ENCODE measurements at places on chromosomes 1 and 21. TPM values are rescaled to one million over a fixed set of nuclear protein-coding genes. Genes with fewer than 3 reads are reported as not detected.

The CYP4X1 gene
- total RNA-seq = 4.0 TPM

The OR2T1 gene
- total RNA-seq = not detected

The LMNA gene
- 405 TPM for total RNA-seq

The GABRD gene
- total RNA-seq = not detected

The GPR161 gene
- 46.7 TPM for total RNA-seq

The ANKRD34A gene
- 1.7 TPM for total RNA-seq

The COL24A1 gene
- 5.3 TPM for total RNA-seq

The SEMA4A gene
- total RNA-seq = 1.7 TPM

DNA sequence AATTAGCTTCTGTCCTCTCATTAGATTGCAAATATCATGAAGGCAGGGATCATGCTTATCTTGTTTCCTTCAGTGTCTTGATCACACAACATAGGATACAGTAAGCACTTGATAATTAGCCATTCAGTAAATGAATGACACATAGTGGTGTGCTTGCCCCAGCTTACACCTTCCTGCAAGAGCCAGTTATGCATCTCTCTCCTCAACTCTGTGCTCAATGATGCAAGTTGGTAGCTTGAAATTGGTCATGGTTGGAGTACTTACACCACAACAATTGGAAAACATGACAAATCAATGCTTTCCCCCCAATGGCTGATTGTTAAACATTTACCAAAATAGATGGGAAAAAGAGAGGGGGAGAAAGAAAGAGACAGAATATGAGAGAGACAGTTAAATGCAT lies 129.2 kb downstream of the NUF2 start:
- DNase-seq = peak; percentile 12

DNA sequence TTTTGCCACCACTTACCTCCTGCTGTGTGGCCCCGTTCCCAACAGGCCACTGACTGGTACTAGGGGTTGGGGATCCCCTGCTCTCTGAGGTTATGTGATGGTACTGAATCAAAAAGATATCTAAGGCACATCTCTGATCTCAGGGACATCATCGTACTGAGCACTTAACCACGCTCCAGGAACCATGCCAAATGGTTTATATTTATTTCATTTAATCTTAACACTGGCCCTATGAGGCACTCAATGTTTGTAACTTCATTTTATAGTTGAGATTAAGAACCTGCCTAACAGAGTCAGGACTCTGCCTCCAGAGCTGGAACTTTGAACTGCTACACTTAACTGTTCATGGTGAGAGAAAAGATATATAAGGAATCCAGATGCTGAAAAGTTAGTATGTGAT lies 98.0 kb upstream of the HP1BP3 start:
- no peak for DNase-seq

DNA sequence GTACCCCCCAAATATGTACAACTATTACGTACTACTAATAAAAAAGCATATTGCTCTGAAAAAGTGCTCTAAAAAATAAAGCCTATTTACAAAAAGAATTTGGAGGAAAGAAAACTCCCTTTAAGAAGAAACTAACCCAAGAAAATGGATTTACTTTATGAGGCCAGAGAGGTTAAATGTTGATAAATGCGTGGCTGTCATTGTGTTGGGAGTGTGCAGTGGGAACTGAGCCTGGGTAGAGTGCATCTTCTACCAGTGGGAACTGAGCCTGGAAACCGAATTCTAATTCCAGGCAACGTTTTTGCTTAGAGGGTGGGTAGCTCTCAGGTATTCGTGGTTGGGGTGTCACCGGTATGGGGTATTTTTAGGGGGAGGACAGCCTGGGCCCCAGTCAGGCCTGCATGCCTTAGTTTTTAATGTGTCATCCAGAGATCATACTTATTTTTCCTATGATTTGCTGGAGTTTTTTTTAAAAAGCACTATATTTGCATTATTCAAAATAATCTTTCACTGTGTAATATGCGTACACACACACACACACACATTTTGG lies 24.1 kb upstream of the RNF187 start:
- no peak for DNase-seq

GRCh38 chr1:98906361-98906760 lies 98.3 kb downstream of the PLPPR5 start:
- no peak for DNase-seq

DNA sequence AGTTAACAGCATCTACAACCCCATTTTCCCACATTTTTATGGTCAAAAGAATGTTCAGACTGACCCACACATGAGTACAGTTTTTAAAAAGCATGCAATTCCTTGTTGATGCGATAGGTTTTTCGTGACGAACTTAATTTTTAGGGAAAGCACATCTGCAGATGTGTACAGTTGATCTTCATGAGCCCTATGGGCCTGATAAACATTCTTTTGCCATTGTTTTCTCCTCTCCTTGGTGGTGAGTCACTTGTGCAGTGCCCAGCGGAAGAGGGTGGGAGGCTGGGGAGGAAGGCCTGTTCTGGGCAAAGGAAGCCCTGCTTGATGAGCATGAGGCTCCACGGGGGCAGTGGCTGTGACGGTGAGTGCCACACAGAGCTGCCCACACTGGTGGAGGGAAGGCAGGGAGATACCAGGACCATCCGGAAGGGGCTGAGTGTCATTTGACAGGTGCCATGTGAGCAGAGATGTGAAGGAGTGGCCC lies 5.3 kb downstream of the ARF1 start:
- DNase-seq = no peak

DNA sequence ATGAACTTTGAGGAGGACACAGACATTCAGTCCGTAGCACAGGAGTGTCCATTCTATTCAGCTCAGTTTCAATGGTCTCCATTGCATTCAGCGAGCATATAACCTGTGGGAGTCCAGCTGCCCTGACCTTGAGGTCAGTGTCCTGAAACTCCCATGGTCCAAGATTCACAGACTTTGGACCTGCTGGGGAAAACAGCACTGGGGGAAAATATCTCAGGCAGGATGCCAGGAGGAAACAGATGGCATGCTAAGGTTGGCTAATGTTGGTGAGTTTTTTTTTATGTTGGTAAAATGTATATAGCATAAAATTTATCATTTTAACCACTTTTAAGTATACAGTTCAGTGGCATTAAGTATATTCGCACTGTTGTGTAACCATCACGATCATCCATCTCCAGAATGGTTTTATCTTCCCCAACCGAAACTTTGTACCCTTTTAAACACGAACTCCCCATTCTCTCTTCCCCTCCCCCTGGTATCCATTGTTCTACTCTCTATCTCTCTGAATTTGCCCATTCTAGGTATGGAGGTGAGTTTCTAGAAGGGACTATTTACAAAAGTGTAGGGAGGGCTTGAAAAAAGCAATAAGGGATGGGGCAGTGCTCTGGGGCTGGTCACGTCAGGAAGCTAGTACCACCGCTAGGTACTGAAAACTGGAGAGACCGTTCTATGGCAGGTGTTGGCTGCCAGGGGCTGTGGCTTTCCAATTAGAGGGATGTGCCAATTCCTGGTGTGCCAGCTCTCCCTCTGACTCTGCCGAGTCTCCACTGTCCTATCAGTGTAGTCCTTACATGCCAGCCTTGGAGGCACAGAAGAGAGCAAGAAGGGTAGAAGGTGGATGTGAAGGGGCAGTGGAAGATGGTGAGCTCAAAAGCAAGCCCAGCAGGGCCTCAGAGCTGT lies 85.3 kb downstream of the FOXD2 start:
- DNase-seq = no peak

DNA sequence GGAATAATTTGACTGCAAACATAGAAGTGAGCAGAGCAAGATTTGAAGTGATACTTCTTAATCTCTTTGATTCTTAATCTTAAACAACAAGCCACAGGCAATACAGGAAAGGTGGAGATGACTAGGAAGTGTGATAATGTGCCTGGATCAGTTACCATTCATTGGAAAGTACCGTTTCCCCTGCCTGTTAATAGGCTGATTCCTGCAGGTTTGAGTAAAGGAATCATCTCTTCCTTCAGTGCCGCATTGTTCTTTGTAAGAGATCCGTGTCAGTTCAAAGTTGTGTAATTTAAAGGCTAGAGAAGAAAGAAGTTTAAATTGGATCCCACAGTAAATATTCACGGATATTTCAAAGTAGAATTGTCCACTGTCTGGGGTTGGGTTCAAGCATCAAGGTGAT lies 43.5 kb upstream of the BCL10 start:
- DNase-seq = no peak

DNA sequence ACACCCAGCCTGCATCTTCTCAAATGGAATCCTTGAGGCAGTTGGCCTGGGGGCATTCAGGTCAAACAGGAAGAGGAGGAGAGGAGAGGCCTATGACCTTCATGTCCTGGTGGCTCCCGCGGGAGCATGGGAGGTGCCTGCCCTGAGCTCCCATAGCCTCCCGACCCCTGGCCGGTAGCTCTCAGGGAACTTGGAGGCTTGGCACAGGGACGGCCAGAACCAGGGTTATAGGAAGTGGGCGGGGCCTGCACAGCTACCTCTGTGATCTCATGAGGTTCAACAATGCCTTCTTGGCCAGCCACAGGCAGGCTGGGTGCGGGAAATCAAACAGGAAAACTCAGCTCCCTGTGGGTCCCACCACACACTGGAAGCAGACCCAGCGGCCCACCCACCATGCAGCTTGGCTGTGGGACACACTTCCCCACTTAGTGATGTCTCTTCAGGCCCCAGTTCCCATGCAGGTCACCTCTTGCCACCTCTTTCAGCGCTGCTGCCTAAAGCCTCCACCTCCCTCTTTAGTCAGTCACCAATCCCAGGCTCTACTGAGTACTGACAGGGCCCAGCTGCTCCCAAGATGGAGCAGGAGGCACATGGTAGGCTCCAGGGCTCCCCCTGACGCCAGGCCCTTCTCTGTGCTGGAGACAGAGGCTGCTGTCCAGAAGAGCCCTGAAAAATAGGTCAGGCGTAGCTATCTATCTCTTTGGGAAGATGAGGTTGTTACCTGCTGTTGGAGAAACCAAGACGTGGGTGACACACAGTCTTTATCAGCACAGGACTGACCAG lies at the start of gene SLFNL1:
TSS of gene SLFNL1 (minus strand) at position 200 of the 783 bp plus-strand sequence. CDS start 1,065 bp downstream, outside the sequence.
- DNase-seq = no peak

- no peak for DNase-seq
Observed at GRCh38 chr21:17853393-17854275, 34.5 kb upstream of the C21orf91 start.

- no peak for DNase-seq
Observed at GRCh38 chr1:37752213-37752582, 12.7 kb downstream of the EPHA10 start.

DNA sequence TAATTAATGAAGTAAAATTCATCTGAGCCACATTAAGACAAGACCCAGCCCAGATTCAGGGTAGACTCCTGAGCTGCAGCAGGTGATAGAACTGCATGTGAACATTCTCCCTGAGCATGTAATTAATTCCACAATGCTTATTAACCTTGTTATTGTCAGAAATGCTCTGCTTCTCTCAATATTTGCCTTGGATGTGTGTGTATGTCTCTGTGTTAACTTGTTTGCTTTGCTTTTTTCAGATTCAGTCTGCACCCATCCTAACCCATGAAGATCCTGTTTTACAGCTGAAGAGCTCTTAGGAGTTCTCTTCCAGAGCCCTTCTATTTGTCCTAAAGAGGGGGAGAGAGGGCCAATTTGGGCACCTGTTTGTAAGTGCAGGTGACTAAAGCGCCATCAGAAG lies 143.2 kb upstream of the BMP8A start:
- no peak for DNase-seq

DNA sequence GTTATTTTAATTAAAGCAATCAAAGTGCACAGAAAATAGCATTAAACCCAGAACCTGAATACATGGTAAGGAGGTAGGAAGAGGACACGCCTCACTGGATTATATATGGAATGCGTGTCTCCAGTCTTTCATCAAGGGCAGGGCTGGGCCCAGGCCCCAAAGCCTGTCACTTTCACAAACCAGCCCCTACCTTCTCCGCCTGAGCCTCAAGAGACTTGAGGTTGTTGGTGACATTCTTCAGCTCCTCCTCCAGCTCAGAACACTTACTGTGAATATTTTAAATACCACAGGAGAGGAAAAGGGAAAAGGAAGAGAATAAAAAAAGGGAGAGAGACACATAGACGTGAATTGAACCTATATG lies 16.3 kb upstream of the NUP210L start:
- no peak for DNase-seq

DNA sequence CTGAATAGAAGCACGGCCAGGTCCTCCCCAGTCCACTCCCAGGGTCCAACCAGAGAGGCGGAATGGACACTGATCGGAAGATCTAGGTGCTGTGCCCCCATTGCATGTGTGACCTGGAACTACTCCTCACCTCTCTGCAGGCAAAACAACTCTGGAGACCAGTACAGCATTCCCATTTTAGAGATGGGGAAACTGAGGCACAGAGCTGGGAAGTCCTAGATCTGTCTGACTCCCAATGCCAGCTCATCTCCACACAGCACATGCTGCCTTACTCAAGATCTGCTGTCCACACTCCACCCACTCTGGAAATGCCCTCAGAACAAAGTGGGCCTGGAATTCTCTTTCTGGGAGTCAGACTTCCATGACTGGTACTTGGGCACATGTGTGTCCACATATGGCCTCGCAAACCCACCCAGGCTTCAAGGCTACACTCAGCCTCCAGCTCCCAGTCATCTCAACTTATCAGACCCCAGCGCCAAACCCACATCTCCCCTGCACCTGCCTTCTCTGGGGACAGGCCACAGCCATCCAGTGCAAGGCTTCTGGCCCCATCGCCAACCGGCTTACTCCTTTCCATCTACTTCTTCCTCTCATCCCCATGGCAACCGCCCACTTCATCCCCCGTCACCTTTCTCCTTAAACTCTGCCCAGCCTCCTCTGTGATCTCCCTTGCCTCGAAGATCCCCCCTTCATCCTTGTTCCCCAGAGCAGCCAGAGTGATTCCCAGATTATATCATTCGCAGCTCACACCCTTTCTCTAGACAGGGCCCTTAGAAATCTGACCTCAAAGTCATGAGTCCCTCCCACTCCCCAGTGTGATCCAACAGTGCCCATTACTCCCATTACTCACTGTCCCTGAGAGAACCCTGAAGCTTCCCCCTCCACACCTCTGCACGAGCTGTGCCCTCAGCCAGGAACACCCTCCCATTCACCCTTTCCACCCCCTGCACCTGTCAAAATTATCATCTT lies 2.7 kb downstream of the COL8A2 start:
- DNase-seq = no peak

DNA sequence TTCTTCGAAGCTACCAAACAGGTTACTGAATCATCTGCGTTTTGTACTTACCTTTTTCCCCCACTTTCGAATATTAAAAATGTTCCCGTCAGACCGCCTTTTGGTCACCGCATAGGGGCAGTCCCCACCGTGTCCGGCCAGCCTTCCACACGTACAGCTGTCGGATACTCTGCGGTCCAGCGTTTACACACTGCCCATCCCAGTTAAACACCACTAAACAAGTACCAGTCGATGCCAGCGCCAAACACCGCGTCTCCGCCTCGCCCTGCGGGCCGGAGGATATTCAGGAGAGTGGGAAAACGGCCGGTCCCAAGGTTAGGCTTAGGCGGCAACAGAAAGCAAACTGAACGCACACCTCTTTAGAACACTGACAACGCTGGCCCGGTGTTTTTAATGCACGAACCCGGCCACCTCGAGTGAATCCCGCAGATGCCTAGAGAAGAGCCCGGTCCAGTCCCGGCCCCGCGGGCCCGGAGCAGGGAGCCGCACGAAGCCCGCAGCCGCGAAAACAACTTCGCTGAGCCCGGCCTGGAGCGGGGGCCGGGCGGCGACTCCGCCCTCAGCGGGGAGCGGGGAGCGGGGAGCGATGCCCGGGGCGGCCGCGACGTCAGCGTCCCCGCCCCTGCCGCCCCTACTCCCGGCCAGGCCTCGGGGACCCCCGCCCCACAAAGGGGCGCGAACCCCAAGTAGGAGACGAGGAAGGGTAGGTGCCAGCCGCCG lies 730 bp upstream of the PHF13 start:
- no peak for DNase-seq

All from esophagus muscularis mucosa (tissue), 4 donors.